Lower lobe of right lung (tissue), 2 donors: ENCODE measurements at places on chromosomes 3 and 15. TPM values are rescaled to one million over a fixed set of nuclear protein-coding genes. Genes with fewer than 3 reads are reported as not detected.
A peak's percentile ranks its signal among the peaks of the same experiment; 100 is the strongest.

GRCh38 chr3:134693226-134693625 is 42.4 kb upstream of the KY start:
- no peak overlapping the region for H3K27ac ChIP-seq
- H3K36me3 ChIP-seq = no peaks in the 10 kb centered on the region
- no peak for DNase-seq
- no peak overlapping the region for H3K4me3 ChIP-seq
- H3K27me3 ChIP-seq = no peaks in the 10 kb centered on the region

GOLGA6B gene
- total RNA-seq = not detected

HCLS1 gene
- total RNA-seq = 93.6 TPM

GAP43 gene
- total RNA-seq = not detected

GRCh38 chr15:68818066-68818768 is 2.5 kb downstream of the ANP32A start:
- H3K27ac ChIP-seq = peak overlapping the region; percentile 99
- peak overlapping the region; percentile 96 for H3K4me3 ChIP-seq
- peaks cover 48% of the 10 kb centered on the region for H3K4me1 ChIP-seq
- DNase-seq = peak; percentile 80
- H3K36me3 ChIP-seq = no peaks in the 10 kb centered on the region

GLDN gene
- total RNA-seq = 34.5 TPM

DNA sequence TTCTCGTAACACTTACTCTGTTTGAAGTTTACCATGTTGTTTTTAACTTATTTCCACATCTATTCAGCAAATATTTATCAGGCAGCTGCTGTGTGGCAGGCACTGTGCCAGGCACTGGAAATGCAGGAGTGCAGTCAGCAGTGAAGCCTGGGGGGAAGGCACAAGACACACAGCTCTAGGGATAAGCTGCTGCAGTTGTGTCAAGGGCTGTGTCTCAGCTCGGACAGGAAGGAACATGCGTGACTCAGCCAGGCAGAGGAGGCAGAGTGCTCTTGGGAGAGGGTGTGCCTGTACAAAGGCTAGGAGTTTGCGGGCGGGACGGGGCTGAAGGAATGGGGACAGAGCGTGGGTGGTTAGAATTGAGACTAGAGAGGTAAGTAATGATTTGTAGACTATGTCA is 24.7 kb downstream of the LYSMD4 start:
- peaks cover 36% of the 10 kb centered on the region for H3K4me1 ChIP-seq
- H3K36me3 ChIP-seq = peaks cover 42% of the 10 kb centered on the region
- DNase-seq = peak; percentile 85
- no peaks in the 10 kb centered on the region for H3K27me3 ChIP-seq
- H3K4me3 ChIP-seq = no peak overlapping the region

DNA sequence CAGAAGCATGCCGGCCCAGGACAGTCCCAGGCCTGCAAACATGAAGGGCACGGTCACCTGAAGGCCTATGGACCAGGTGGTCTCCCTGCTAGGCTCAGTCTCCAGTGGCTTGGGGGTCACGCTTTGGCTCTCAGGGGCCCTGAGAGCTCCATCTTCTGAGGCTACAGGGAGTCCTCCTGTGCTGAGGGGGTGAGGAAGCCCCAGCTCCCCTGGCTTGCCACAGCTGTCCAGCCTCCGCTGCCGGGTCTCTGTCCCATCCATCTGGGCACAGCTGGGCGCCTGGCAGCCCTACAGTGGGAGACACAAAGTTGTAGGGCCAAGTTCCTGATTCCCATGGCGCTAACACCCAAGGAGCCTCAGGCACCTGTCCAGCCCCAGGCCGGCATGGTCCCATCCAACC is 16.0 kb downstream of the SLC41A3 start:
- H3K27me3 ChIP-seq = no peaks in the 10 kb centered on the region
- peaks cover 5% of the 10 kb centered on the region for H3K36me3 ChIP-seq
- no peak overlapping the region for H3K4me3 ChIP-seq

GRCh38 chr15:71461748-71462147 is 346.5 kb downstream of the THSD4 start:
- DNase-seq = no peak
- no peaks in the 10 kb centered on the region for H3K27me3 ChIP-seq
- no peak overlapping the region for H3K27ac ChIP-seq
- H3K36me3 ChIP-seq = no peaks in the 10 kb centered on the region
- H3K4me1 ChIP-seq = no peaks in the 10 kb centered on the region
- no peak overlapping the region for H3K4me3 ChIP-seq

- no peaks in the 10 kb centered on the region for H3K36me3 ChIP-seq
- H3K27ac ChIP-seq = no peak overlapping the region
- peaks cover 16% of the 10 kb centered on the region for H3K4me1 ChIP-seq
- no peaks in the 10 kb centered on the region for H3K27me3 ChIP-seq
- DNase-seq = peak; percentile 48
Measured at GRCh38 chr15:68126396-68126795, 72.3 kb downstream of the PIAS1 start.

DNA sequence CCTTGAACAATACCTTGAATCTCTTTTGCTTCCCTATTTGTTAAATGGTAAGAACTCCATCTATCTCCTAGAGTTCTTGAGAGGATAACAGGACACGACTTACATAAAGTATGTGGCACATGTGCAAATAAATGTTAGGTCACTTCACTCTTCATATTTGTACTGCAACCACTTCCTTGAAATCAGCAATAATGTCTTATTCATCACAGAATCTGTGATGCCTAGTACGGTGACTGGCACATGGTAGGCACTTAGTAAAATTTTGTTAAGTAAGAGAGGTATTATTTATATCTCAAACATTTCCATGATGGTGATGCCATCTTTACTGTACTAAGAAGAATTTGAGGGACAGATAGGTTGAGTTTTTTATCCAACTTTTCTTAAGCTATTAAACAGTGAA is 14.3 kb downstream of the CD47 start:
- no peak for DNase-seq
- H3K4me3 ChIP-seq = no peak overlapping the region
- peaks cover 13% of the 10 kb centered on the region for H3K4me1 ChIP-seq
- peaks cover 4% of the 10 kb centered on the region for H3K36me3 ChIP-seq

GRCh38 chr3:66606868-66607267 is 106.0 kb upstream of the LRIG1 start:
- no peak for DNase-seq
- no peaks in the 10 kb centered on the region for H3K27me3 ChIP-seq
- no peaks in the 10 kb centered on the region for H3K4me1 ChIP-seq
- H3K4me3 ChIP-seq = no peak overlapping the region
- H3K36me3 ChIP-seq = no peaks in the 10 kb centered on the region
- no peak overlapping the region for H3K27ac ChIP-seq

CATSPER2 gene
- total RNA-seq = 2.7 TPM

RASGRF1 gene
- 82.6 TPM for total RNA-seq

- H3K27me3 ChIP-seq = no peaks in the 10 kb centered on the region
- DNase-seq = peak; percentile 54
- no peak overlapping the region for H3K4me3 ChIP-seq
Measured at GRCh38 chr15:40770147-40770721, 454 bp downstream of the C15orf62 start.

DNA sequence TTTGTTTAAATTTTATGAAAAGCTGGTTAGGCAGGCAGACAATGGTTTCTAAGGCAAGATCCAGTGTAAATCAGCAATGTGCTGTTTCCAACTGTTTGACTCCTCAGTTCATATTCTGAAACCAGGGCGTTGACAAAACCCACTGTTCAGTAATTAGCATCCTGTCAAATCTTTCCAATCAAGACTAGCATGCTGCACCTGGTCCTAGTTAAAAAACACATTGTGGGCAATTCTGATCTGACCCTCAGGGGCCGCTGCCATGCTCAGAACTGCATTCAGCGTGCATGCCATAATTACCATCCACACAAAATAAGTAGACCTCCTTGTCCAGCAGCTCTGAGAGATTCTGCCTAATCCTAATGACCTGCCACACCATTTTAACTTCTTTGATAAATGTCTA is 20.9 kb upstream of the RBP1 start:
- no peak for DNase-seq
- no peak overlapping the region for H3K4me3 ChIP-seq
- no peaks in the 10 kb centered on the region for H3K4me1 ChIP-seq
- H3K36me3 ChIP-seq = no peaks in the 10 kb centered on the region

DNA sequence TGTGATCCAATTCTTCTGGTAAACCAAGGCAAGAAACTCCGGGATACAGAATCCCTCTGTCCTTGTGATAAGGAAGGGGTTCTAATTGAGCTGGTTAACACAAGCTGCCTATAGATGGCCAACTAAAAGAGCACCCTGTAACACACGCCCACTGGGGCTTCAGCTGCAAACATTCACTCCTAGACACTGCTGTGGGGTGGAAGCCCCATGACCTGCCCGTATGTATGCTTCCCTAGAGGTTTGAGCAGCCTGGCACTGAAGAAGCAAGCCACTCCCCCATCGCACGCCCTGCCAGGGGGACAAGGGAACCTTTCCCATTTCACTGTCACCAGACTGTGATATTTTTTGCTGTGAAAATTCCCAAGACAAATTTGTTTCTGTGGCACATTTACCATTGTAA is 516.9 kb upstream of the GOLIM4 start:
- H3K4me1 ChIP-seq = no peaks in the 10 kb centered on the region
- DNase-seq = no peak
- no peaks in the 10 kb centered on the region for H3K36me3 ChIP-seq
- H3K27me3 ChIP-seq = no peaks in the 10 kb centered on the region
- H3K27ac ChIP-seq = no peak overlapping the region
